ENCODE measurements at places on chromosomes 3 and 15.

GRCh38 chr3:11095932-11096265, 58.4 kb upstream of the HRH1 start:
- no peak for DNase-seq

DNA sequence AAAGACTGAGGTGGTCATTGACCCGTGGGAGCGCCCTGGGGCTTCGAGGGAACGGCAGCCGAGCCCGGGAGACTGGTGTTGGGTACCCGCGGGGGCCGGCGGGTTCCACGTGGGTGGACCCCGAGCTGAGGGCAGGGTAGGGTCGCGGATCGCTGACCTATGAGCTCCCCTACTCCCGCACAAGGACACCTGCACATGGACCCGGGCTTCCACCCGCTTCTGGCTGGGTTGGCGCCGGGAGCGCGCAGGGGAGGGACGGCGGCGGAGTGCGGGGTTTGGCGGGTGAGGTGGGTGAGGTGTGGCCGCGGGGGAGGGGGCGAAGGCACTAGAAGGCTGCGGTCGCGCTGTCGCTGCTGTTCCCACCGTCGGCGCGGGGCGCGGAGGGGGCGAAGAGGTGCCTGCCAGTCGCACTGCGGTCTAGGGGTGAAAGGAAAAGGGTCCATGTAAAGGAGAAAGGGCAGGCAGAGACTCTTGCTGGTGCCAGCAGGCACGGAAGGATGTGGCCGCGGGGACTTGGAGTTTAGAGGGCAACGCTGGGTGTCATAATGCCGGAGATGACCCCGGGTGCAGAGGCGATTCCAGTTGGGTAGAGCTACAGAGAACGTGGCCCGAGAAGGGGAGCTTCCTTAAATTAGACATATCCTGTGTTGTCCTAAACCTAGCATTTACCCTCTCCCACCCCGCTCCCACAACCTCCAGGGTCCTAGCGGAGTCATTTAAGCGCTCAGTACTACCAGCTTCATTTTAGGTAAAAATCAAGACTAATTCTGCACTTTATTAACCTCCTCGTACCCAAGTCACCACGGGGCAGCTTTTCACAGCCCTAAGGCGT, 245.9 kb upstream of the TOPAZ1 start:
- no peak for DNase-seq

DNA sequence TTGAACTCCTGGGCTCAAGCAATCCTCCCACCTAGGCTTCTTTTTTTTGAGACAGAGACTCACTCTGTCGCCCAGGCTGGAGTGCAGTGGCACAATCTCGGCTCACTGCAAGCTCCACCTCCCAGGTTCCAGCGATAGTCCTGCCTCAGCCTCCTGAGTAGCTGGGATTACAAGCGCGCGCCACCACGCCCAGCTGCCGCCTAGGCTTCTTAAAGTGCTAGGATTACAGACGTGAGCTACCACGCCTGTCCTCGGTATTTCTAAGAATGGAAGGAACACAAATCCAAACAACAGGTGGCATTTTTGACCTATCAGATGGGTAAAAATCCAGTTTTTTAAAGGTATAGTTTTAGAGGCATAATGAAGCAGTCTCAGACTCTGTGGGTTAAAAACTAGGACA, 113.8 kb downstream of the ANP32A start:
- no peak for DNase-seq

- DNase-seq: no peak
Measured at GRCh38 chr3:179732661-179733348, 80.0 kb downstream of the USP13 start.

GRCh38 chr3:184564685-184565385, 3.2 kb downstream of the EPHB3 start:
- no peak for DNase-seq

DNA sequence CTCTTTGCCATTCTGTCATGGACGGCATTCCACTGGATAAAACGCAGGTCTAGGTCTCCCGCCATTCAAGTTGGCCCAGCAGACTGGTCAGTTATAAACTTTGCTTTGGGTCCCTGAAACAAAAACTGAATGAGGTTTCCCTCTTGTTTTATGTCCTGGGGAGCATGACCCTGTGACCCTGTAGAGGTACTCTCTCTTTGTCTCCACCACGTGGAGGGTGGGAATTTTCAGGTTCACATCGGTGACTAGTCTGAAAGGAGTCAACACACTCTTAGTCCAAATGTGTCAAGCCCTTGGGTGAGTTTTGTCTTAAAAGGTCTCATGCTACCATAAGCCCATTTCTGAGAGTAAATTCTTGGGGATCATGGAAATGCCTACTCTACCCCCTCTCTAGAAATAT, 139.9 kb downstream of the PLCH1 start:
- DNase-seq: no peak

GRCh38 chr3:71504250-71505036, 79.1 kb downstream of the FOXP1 start:
- DNase-seq: no peak

- no peak for DNase-seq
Measured at GRCh38 chr15:35141743-35142471, 56.8 kb upstream of the NANOGP8 start.

DNA sequence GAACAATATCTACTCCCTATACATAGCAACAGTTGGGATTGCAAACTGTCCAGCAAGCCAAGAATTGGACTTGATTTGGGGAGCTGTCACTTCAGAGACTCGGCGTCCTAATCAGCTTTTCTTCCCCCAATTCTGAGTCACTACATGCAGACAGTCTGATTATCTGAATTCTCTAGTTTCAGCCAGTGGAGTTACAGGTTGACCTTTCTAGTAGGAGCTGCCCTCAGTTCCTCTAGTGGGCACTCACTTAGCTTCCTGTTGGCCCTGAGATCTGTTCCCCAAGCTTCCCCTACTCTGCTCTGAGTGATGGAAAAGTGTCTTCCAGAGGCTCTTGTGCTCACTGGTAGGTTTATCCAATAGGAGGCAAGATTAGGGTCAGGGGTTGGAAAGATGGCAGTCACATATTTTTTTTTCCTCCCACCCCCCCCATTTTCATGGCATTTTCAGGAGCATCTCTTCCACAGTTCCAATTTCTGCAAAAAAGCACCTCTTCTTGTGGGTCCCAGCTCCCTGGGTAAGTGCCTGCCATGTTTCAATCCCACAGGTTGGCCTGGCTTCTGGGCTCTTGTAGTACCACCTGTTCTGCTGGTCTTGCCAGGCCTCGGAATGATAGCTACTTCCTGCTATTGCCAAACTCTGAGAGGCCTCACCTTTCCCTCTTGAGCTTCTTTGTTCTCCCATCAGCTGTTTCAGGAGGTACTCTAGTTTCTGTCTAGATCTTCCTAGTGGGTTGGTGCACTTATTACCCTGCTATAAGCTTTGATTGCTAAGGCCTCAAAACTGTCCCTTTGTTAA, 182.2 kb downstream of the RAP2B start:
- DNase-seq: no peak

DNA sequence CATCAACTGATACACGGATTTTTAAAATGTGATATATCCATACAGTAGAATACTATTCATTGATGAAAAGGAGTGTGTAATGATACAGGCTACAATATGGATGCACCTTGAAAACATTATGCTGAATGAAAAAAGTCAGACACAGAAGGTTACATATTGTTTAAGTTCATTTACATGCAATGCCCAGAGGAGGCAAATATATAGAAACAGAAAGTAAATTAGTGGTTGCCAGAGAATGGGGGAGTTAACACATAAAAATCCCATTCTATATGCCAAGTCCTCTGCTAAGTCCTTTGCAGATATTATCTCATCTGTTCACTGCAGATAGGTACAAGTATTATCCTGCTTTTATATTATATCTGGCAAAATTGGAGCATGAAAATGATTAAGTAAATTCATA, 22.1 kb upstream of the CDIN1 start:
- no peak for DNase-seq

- DNase-seq: no peak
Measured at GRCh38 chr3:38834110-38834509, 18.1 kb upstream of the SCN10A start.

All from NCI-H187 treated with DMSO at 0.1 percent for 48 hours (cell line).